ENCODE measurements at places on chromosomes 13 and 19.

- DNase-seq: no peak
Observed at GRCh38 chr13:107650081-107650701, 565.1 kb downstream of the LIG4 start.

DNA sequence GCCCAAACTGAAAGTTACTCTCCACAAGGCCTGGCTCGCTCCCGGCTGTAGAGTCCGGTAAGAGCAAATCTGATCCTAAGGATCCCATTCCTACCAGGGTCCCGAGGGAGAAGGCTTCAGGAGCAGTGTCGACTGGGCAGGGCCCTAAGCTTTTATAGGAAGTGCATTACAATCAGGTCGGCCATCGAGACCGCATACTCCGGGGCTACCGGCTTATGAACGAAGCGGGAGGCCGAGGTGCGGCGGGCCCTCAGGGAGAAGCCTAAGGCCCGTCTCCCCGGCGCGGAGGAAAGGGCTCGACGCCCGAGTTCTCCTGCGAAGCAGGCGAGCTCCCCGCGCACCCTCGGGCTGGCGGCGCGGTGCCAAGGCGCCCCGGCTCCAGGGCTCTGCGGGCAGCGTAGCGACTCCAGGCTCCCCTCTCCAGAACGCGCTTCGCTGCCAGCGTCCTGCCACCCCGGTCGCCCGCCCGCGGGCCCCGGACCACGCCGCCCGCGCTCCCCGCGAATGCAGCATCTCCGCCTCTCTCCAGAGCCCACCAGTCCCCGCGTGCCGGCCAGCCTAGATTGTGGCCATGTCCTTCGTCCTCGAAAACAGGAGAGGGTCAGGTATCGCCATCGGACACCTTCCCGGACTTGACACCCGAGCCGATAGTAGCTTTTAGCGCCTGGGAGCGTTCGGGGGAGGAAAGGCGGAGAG, 1.4 kb downstream of the EFNB2 start:
- no peak for DNase-seq

DNA sequence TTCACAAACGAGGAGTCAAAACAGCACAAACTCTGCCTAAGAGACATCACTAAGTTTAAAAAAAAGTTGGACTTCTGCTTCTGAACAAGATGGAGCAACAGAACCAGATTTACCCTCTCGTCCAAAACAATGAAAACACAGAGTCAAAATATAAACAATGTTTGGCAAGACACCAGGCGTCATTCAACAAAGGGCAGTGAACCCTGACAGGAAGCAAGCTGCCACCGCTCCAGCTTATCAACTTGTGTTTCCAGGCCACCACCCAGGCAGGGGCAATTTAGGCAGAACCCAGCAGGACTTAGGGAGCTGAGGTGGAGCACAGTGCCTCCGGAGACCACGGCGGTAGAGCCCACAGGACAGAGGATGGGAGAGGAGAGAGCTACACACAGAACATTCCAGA, 8.6 kb upstream of the NAPA start:
- no peak for DNase-seq

DNA sequence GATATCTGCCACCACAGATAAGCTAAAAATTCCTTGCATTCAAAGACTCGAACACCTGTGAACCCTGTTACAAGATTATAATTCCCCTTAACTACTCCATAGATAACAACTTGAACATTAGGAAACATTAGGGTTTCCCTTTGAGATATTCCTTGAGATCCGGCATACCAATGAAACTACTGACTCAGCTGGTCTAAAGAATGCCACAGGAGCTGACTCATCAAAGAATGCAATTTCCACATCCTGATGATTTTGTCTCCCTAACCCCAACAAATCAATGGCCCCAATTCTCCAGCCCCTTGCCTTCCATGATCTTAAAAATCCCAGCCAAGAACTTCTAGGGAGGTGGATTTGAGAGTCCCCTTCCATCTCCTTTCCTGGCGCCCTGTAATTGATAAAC, 35.6 kb upstream of the ZNF599 start:
- DNase-seq: no peak

DNA sequence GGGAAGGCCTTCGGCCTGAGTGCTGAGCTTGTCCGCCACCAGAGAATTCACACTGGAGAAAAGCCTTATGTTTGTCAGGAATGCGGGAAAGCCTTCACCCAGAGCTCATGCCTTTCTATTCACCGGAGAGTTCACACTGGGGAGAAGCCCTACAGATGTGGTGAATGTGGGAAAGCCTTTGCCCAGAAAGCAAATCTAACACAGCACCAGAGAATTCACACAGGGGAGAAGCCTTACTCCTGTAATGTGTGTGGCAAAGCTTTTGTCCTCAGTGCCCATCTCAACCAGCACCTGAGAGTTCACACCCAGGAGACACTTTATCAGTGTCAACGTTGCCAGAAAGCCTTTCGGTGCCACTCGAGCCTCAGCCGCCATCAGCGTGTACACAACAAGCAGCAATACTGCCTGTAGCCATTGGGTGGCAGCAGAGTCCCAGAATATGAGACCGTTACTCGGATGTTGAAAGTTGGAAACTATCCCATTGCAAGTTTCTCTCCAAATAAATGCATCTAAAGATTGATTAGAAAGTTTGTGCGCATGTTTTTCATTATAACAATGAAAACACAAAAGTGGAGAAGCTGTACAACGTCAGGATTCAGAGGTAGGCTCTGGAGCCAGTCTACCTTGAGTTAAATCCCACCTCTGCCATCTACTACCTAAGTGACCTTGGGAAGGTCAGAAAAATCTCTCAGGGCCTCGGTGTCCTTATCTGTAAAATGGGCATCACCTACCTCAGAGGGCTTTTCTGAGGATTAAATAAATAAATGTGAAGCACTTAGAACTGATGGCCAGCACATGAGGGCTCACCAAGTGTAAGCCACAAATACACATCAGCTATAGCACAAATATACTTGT, 21.1 kb downstream of the ZNF473 start:
- DNase-seq: peak; percentile 45

DNA sequence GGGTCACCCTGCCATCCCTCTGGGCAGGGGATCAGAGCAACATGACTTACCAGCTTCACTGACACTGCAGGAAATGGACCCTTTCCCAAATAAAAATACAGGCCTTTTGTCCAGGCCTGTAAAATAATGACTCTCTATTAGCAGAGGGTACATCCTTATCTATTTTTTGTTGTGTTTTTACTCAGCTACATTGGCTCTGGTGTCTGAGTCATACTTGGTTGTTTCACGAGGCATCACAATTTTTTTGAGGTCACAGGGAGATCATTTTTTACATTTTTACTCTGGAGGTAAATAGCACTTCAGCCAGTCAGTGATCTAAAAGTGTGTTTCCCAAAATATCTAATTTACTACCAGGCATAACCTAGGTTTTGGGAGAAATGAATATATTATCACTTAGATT, 6.9 kb upstream of the HTR2A start:
- DNase-seq: no peak

- no peak for DNase-seq
Observed at GRCh38 chr19:56096665-56097064, 24.4 kb downstream of the ZNF787 start.

GRCh38 chr19:56071151-56071550, 49.9 kb downstream of the ZNF787 start:
- no peak for DNase-seq

- DNase-seq: no peak
Observed at GRCh38 chr19:38650911-38651584, 3.6 kb downstream of the ACTN4 start.

GRCh38 chr19:48648134-48648533, 2.1 kb upstream of the CA11 start:
- DNase-seq: no peak

DNA sequence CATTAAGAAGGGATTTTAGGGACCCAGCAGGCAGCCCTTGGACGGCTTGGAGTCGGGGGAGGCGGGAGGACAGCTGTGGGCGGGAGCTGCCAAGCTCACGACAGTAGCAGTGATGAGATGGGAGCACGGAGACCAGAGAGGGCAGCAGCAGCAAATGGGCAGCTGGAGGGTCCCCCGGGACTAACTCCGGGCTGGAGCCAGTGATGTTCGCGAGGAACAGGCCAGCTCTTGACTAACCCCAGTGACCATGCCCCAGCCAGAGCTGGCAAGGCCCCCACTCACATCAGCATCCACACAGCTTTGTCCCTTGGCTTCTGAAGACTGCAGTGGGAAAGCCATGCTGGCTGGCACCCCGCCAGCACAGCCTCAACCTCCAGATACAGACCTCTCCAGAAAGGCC, 81.9 kb downstream of the RAB20 start:
- DNase-seq: no peak

GRCh38 chr13:111399776-111400538, 79.5 kb downstream of the TEX29 start:
- no peak for DNase-seq

GRCh38 chr13:107743983-107744382, 471.4 kb downstream of the LIG4 start:
- DNase-seq: no peak

DNA sequence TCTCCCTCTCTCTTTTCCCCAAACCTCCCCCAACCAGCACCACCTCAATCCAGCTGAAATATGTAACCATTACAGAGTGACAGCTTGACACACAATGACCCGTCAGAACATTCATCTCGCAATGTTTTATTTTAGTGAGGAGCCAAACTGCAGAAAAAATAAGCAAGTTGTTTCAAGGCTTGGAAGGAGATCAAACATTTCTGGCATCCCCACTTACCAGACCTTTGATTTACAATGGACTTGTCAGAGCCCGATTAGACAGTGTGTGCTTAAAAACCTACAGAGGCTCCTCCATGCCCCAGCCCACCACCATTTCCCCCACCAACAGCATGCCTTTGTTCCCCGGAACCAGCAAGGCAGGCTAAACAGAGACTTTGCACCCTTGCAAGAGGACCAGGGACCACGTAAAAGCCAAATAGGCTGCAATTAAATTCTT, 382.8 kb upstream of the ZNF507 start:
- no peak for DNase-seq

- DNase-seq: no peak
Observed at GRCh38 chr13:40317980-40318327, 348.5 kb downstream of the FOXO1 start.

- no peak for DNase-seq
Observed at GRCh38 chr13:50594276-50595051, 249.0 kb downstream of the DLEU7 start.

DNA sequence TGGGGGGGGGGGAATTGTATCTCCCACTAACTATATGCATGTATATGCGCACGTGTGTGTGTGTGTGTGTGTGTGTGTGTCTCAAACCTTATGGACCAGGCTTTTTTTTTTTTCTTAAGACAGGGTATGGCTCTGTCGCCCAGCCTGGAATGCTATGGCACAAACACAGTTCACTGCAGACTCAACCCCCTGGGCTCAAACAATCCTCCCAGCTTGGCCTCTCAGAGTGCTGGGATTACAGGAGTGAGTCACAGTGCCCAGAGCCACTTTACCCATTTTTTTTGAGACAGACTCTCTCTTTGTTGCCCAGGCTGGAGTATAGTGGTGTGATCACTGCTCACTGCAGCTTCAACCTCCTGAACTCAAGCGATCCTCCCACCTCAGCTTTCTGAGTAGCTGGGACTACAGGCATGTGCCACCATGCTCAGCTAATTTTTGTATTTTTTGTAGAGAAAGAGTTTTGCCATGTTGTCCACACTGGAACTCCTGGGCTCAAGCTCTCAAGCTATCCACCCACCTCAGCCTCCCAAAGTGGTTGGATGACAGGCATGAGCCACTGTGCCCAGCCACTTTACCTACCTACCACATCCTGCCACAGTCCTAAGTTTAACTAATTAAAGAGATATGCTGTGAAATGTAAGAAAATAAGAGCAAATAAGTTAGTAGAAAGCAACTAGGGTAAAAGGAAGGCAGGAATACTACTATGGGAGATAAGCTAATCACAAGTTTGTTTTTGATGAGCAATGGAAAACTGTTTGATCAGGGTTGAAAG, 2.4 kb downstream of the ZMYM5 start:
- DNase-seq: no peak

- no peak for DNase-seq
Observed at GRCh38 chr19:53388904-53389303, 6.0 kb upstream of the ZNF765 start.

- no peak for DNase-seq
Observed at GRCh38 chr13:41408746-41409145, 48.6 kb upstream of the RGCC start.

DNA sequence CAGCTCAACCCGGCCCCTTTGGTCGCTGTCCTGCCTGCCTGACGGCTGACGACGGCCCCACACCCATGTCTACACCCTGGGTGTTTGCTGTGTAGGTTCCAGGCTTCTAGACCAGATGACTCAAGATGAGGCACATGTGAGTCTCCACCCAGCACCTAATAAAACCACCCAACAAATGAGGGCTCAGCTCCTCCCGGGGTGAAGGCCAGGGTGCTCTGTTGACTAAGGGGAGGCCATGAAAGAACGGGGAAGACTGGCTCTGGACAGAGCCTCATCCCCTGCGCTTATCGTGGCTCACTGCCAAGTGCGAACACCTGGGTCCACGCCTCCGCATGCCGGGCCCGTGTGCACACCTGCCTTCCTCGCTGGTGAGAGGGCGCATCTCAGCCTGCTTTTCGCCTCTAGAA, 39.6 kb downstream of the COL4A2 start:
- DNase-seq: no peak

GRCh38 chr19:5512715-5513114, 55.0 kb downstream of the TINCR start:
- DNase-seq: no peak

DNA sequence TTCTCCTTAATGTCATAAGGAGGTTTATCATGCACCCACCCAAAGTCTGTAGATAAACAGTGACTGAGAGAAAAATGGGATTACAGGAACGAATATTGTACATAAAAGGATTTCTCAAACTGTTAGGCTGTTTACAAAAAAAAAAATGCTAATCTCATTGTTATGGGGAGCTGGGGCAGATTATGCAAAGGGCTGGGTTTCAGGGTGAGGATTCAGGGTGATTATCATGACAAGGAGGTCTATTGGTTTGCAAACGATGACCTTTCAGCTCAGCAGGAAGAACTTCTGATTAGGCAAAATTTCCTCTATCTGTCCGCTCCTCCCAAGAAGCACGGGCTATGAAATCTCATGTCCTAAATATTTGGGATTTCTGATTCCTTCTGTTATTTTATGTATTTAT, 41.4 kb downstream of the NLRP12 start:
- no peak for DNase-seq

DNA sequence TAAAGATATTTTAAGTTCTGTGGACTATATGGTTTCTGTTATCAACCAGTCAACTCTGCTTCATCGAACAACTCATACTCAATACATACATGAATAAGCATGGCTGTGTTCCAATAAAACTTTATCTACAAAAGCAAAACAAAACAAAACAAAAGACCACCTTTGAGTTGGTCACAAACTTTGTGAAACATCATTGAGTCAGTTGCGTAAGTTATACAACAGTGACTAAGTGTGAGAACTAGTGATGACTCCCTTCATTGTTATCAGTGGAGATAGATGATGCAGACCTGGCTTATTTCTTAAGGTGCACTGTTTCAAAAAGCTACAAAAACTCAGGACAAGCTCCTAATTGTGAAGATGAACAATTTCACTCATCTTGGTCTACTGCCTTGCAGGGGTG, 14.5 kb upstream of the KLK4 start:
- DNase-seq: no peak

GRCh38 chr19:718251-718951, 9.7 kb downstream of the PALM start:
- no peak for DNase-seq
